ENCODE measurements at places on chromosomes 7 and 10. TPM values are rescaled to one million over a fixed set of nuclear protein-coding genes. Genes with fewer than 3 reads are reported as not detected.
A peak's percentile ranks its signal among the peaks of the same experiment; 100 is the strongest.

MYO3A gene
- total RNA-seq, result 0.82 TPM

DNA sequence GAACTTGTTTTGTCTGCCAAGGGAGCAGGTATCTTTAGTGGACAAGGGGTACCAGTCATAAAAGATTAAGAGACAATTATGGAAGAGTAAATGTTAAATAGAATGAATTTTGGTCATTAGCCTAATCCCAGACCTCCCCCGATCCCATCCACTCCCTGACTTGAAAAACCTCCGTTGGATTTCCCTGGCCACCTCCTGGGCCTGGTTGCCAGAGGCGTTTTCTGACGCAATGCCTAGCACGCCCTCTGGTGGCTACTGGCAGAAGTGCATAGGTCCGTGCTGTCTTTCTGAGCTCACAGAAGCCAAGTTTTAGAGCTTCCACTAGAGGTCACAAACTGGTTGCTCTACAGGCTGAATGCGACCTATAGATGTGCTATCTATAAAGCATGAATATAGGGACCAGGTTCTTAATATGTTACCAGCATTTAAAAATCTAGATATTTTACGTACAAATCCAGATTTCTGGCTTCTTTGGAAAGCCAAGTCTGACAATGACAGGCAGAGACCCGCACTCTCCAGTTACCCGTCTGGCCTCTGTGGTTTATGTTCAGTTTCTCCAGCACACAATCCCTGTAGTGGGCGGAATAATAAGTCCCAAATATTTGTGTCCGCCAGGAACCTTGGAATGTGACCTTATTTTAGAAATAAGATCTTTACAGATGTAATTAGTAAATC, 39.8 kb downstream of the SPOCK2 start:
- peaks cover 18% of the 10 kb centered on the region for H3K4me1 ChIP-seq
- H3K27ac ChIP-seq, result no peak overlapping the region
- no peaks in the 10 kb centered on the region for H3K36me3 ChIP-seq
- DNase-seq, result peak; percentile 95
- H3K4me3 ChIP-seq, result no peak overlapping the region

ARL5B gene
- total RNA-seq, result 38.4 TPM

DNA sequence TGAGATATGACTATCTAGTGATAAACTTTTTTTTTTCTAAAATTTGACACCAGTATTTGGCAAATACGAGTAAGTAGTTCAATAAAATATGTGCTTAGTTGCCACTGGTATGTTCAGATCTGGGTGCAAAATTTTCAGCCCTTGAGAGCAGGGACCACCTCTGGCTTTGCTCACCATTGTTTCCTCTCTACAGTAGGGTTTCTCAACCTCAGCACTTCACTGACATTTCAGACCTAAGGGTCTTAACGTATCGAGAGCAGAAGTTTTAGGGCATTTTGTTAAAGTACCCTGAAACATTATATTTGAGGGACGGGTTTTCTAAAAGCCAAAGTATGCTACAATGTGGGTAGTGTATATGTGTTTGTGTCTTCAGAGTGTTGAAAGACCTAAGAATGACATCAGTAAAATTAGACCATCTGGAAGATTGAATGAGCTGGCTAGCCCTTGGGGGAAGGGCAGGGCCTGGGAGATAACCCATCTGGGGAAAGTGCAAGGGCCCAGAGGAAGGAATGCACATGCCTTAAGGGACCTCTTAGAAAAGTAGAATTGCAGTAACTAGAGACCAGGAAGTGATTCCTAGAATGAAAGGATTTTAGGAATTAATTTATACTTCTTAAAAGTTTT, 11.8 kb downstream of the BZW2 start:
- no peak for DNase-seq
- peak overlapping the region; percentile 51 for H3K27ac ChIP-seq
- H3K27me3 ChIP-seq, result no peaks in the 10 kb centered on the region
- H3K4me3 ChIP-seq, result peak overlapping the region; percentile 12
- peaks cover 6% of the 10 kb centered on the region for H3K36me3 ChIP-seq

DNA sequence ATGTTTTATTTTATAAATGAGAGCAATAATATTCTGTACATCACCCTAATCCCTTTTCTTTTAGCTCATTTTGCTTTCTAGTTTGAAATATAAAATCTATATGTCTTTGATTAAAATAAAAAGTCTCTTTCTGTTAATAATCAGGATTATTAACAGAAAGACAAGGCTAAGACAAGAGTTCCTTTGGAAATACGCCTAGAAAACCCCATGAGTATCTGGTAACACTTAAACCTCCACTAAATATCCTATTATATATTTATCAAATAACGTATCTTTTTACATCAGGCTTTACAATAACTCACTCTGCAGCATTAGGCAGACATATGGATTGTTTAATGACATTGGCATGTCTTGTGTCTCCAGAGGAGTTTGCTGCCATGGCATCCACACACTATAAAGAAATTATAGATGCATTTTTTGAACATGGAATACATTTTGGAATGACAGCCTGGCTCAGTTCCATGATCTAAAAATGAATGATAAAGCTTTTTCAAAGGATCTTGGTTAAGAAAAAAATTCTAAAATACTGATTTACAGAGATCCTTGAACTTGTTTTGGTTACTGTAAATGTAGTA, 98.7 kb downstream of the TMEM26 start:
- DNase-seq, result no peak
- peaks cover 16% of the 10 kb centered on the region for H3K27me3 ChIP-seq
- peaks cover 7% of the 10 kb centered on the region for H3K4me1 ChIP-seq
- no peak overlapping the region for H3K27ac ChIP-seq

ZC3HAV1L gene
- 0.16 TPM for total RNA-seq

DNA sequence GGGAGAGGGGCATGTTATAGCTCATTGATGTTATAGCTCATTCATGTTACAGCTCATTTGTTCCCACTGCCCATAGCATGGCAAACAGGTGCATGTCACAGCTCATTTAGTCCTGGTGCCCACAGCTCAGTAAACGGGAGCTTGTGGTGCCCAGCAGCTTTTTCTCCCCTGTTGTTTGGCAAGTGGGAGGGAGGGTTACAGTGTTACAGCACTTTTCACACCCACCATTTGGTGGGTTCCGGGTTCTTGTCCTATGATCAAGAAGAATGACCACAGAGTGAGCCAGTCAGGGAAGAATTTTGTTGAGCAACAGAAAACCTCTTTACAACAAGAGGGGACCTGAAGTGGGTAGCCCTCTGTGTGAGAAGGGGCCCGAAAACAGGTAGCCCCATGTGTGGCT, 162.8 kb upstream of the CSTF2T start:
- no peaks in the 10 kb centered on the region for H3K27me3 ChIP-seq
- H3K4me1 ChIP-seq, result peaks cover 7% of the 10 kb centered on the region
- DNase-seq, result no peak
- H3K4me3 ChIP-seq, result no peak overlapping the region
- no peaks in the 10 kb centered on the region for H3K36me3 ChIP-seq
- no peak overlapping the region for H3K27ac ChIP-seq

THSD7A gene
- total RNA-seq, result 5.5 TPM

DNA sequence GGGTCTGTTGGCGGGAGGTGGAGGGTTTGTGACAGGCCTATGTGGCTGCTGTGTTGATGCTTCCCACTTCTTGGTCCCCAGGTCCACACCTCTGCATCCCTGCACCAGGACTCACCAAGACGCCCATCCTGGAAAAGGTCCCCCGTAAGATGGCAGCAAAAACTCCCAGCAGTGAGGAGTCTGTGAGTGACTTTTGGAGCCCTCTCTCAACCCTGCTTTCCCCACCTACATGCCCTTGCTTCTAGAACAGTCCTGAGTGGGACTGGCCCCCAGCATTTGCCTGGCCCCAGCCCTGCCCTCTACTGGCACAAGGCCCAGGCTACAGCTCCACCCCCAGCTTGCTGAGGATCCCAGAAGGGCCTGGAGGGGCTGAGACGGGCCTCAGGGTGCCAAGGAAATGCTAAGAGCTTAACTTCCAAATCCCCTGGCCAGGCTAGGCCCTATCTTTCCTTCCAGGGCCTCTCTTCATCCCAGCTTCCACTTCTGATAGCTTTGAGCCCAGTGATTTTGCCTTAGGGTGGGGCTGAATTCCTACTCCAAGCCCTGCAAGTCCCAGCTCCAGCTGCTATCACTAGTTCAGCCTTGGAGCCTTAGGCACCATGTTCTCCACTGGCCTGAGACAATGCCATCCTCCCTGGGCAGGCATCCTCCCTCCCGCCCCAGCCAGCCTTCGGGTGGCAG, 2.7 kb downstream of the CHAT start:
- peaks cover 6% of the 10 kb centered on the region for H3K36me3 ChIP-seq
- H3K4me3 ChIP-seq, result no peak overlapping the region
- DNase-seq, result no peak
- peaks cover 88% of the 10 kb centered on the region for H3K27me3 ChIP-seq
- peaks cover 18% of the 10 kb centered on the region for H3K4me1 ChIP-seq

POLR1F gene
- 16.3 TPM for total RNA-seq

DNA sequence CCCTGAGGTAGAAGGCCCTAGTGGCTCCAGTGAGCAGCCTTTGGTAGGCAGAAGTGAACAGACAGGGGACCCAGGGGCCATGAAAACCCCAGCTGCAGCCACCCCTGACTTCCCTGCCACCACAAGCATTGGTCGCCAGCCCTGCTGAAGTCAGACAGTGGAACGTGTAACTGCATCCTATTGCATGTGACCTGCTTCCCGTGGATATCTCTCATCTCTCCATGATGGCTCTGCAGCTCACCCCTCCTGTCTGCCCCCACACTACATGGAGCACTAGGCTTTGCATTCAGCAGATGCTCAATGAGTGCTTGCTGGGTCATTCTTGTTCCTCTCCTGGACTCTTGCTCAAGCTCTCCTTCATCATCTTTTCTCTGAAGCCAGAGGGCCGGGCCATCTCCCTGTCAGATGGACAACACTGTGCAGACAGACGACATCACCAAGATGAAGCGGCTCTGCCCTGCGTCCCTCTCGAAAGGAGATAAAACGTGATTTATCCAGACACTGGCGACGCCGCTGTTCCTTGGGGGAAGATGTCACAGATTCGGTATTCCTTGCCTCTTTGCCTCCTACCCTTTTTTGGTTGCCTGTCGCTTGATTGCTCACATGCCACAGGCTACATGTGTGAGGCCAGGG, 117.5 kb downstream of the SH3PXD2A start:
- no peaks in the 10 kb centered on the region for H3K27me3 ChIP-seq
- DNase-seq, result no peak
- no peak overlapping the region for H3K4me3 ChIP-seq
- peaks cover 40% of the 10 kb centered on the region for H3K4me1 ChIP-seq

GRCh38 chr7:117349570-117349969, 26.7 kb upstream of the WNT2 start:
- H3K4me3 ChIP-seq, result no peak overlapping the region
- no peaks in the 10 kb centered on the region for H3K27me3 ChIP-seq
- H3K36me3 ChIP-seq, result no peaks in the 10 kb centered on the region
- H3K4me1 ChIP-seq, result peaks cover 39% of the 10 kb centered on the region
- no peak overlapping the region for H3K27ac ChIP-seq

GNAT3 gene
- total RNA-seq, result not detected

GRCh38 chr10:16314259-16314658, 122.6 kb upstream of the PTER start:
- no peaks in the 10 kb centered on the region for H3K4me1 ChIP-seq
- H3K4me3 ChIP-seq, result no peak overlapping the region
- H3K36me3 ChIP-seq, result no peaks in the 10 kb centered on the region
- no peak overlapping the region for H3K27ac ChIP-seq
- no peak for DNase-seq
- H3K27me3 ChIP-seq, result no peaks in the 10 kb centered on the region

DNA sequence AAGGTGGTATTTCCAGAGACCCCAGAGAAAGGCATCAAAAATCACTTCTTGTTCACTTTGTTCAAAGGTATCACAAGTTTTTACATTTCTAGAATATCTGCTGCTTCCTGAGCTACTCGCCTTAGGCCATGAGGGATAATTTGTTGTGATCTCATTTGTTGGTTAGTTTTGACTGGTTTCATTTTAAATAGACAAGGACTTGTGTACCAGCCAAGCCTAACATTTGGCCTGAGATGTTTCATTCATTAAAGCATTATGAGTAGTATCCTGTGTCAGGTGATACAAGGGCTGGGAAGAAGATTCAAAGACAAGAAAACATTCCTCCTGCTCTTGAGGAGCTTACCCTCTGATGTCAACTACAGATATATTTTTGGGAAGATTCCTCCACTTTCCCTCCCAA, 170.3 kb upstream of the FAM171A1 start:
- H3K27me3 ChIP-seq, result no peaks in the 10 kb centered on the region
- no peak overlapping the region for H3K27ac ChIP-seq
- H3K4me3 ChIP-seq, result no peak overlapping the region
- DNase-seq, result no peak
- peaks cover 2% of the 10 kb centered on the region for H3K36me3 ChIP-seq

GRCh38 chr10:124650263-124650662, 93.9 kb downstream of the FAM53B start:
- H3K36me3 ChIP-seq, result no peaks in the 10 kb centered on the region
- H3K27me3 ChIP-seq, result no peaks in the 10 kb centered on the region
- H3K4me1 ChIP-seq, result peaks cover 14% of the 10 kb centered on the region
- no peak for DNase-seq
- H3K4me3 ChIP-seq, result no peak overlapping the region

SOSTDC1 gene
- total RNA-seq, result 1.4 TPM

GIMAP2 gene
- not detected for total RNA-seq

- H3K4me1 ChIP-seq, result no peaks in the 10 kb centered on the region
- H3K36me3 ChIP-seq, result peaks cover 18% of the 10 kb centered on the region
- no peak for DNase-seq
- H3K27ac ChIP-seq, result no peak overlapping the region
Observed at GRCh38 chr10:5910323-5911100, 20.5 kb downstream of the FBH1 start.

PYROXD2 gene
- 5.0 TPM for total RNA-seq

REEP3 gene
- 36.7 TPM for total RNA-seq

GPR146 gene
- 0.41 TPM for total RNA-seq

OR9A4 gene
- not detected for total RNA-seq

- no peak for DNase-seq
- peaks cover 15% of the 10 kb centered on the region for H3K4me1 ChIP-seq
- no peaks in the 10 kb centered on the region for H3K36me3 ChIP-seq
- no peak overlapping the region for H3K4me3 ChIP-seq
Observed at GRCh38 chr7:41574377-41574776, 128.5 kb downstream of the INHBA start.

GRCh38 chr10:132355297-132355696, 23.3 kb downstream of the LRRC27 start:
- DNase-seq, result no peak
- H3K27me3 ChIP-seq, result no peaks in the 10 kb centered on the region
- no peaks in the 10 kb centered on the region for H3K4me1 ChIP-seq
- H3K27ac ChIP-seq, result peak overlapping the region; percentile 43
- H3K36me3 ChIP-seq, result peaks cover 2% of the 10 kb centered on the region
- no peak overlapping the region for H3K4me3 ChIP-seq

DNA sequence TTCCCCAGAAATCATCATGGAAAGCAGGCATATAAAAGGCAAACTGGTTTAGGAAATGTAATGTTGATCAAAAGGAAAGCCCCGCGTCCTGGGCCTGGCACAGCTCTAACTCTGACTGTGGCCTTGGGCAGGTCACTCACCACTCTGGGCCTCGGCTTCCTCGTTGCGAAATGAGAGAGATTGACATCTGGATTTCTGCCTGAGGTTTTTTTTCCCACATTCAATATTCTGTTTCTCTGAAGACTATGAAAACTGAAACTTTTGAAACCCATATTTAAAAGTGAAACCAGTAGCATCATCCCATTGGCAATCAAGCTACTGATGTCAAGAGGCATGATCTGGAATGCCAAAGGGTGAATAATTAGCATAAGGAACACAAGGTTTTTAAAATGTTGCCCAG, 369.7 kb upstream of the NPVF start:
- H3K4me3 ChIP-seq, result no peak overlapping the region
- no peaks in the 10 kb centered on the region for H3K27me3 ChIP-seq
- DNase-seq, result no peak
- H3K36me3 ChIP-seq, result peaks cover 3% of the 10 kb centered on the region
- H3K4me1 ChIP-seq, result no peaks in the 10 kb centered on the region

GRCh38 chr7:128666200-128666599, 5.9 kb upstream of the GARIN1A start:
- H3K27me3 ChIP-seq, result no peaks in the 10 kb centered on the region
- H3K4me1 ChIP-seq, result peaks cover 6% of the 10 kb centered on the region
- H3K27ac ChIP-seq, result no peak overlapping the region
- no peak overlapping the region for H3K4me3 ChIP-seq

FOXK1 gene
- 28.1 TPM for total RNA-seq

KMT2C gene
- 49.8 TPM for total RNA-seq

All from neural crest cell (in vitro differentiated cells).